Urinary bladder (tissue), 4 donors: ENCODE measurements at places on chromosomes 7 and 10. TPM values are rescaled to one million over a fixed set of nuclear protein-coding genes. Genes with fewer than 3 reads are reported as not detected.

CYP2C8 gene
- total RNA-seq, result 1.1 TPM

CLCN1 gene
- 0.16 TPM for total RNA-seq

CHST3 gene
- total RNA-seq, result 15.9 TPM

OR2A5 gene
- total RNA-seq, result not detected

DNA sequence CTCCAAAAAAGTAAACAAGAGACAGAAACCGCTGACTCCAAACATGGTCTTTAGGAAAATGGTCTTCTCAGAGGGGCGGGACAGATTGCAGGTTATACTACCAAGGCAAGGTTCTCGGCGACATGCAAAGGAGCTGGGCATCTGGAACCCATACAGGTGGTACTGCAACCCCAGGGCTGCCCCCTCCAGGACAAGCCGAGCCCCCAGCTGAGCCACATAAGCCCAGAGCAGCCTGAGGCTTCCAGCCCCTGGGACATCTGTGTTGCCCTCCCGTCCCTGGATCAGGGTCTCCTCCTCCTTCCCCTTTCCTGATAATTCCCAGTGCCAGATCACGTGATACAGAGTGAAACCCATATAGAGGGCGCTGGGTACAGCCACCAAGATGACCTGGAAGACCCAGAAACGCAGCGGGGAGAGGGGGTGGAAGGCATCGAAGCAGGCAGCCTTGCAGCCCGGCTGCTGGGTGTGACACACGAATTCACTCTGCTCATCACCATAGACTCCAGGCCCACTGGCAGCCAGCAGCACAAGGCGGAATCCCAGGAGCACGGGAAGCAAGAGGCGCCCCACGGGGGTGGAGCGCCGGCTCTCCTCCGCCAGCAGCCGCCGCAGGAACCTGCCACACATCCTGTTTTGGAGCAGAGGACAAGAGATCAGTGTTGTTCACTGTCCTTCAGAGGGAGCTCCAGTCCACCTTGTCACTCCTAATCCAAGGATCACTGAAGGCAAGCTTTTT is at the start of gene GJC3:
TSS of gene GJC3 (minus strand) at position 627 of the 736 bp plus-strand sequence. CDS start at position 627, 0 bp downstream.
- peak; percentile 18 for DNase-seq

GRCh38 chr10:81898518-81898917 is 23.5 kb downstream of the NRG3 start:
- DNase-seq, result no peak

- no peak for DNase-seq
These were observed 2.1 kb downstream of the ATP5MK start for GRCh38 chr10:103394180-103394579.

GRCh38 chr7:105963038-105963667 is at the start of gene CDHR3:
CDHR3 (plus strand) TSS chr7:105963264; CDS start chr7:105963319, 55 bp downstream.
- no peak for DNase-seq

GRCh38 chr10:12801214-12802087 is 200.1 kb downstream of the CCDC3 start:
- no peak for DNase-seq

GRCh38 chr7:154644366-154644765 is 358.6 kb downstream of the PAXIP1 start:
- no peak for DNase-seq

DNA sequence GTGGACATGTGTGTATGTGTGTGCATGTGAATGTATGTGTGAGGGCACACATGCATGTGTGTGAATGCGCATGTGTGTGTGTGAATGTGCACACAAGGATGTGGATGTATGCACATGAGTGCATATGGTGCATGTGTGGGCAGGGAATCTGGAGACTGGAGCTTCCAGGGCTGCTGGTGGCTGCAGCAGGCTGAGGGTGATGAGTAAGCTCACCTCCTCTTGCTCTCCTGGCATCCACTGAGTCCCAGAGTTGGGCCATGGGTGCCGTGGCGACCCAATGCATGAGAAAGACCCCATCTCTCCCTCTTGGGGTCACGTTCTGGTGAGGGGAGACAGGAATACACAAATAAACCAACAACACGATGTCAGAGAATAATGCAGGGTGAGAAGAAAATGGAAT is 33.3 kb upstream of the COL13A1 start:
- no peak for DNase-seq
